Activated CD4-positive, alpha-beta T cell treated with anti-CD3 and anti-CD28 coated beads, Interleukin-2, amount 50 U/mL, for 4 hours (primary cell): ENCODE measurements at places on chromosomes 1 and 21.

DNA sequence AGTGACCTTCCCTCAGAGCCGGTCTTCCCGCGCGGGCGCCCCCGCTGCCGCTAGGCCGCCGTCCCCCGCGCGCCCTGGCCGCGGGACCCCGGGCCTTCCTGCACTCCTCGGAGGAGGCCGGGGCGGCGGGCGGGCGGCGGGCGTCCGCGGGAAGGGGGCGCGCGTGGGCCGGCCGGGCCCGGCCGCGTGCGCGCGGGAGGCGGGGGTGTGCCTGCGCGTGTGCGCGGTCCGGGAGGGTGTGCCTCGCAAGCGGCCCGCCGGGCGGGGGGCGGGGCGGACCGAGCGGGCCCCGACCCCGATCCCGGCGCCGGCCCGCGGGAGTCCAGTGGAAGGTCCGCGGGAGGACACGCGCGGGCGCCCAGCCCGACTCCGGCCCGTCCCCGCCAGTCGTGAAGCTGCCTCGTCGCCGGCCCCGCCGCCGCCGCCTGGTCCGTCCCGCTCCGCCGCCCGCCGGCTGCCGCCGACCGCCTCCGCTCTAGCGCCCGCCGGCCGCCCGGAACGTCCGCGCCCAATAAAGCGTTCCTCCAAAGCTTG lies 438 bp downstream of the MRPS6 start:
- DNase-seq, result peak; percentile 25

DNA sequence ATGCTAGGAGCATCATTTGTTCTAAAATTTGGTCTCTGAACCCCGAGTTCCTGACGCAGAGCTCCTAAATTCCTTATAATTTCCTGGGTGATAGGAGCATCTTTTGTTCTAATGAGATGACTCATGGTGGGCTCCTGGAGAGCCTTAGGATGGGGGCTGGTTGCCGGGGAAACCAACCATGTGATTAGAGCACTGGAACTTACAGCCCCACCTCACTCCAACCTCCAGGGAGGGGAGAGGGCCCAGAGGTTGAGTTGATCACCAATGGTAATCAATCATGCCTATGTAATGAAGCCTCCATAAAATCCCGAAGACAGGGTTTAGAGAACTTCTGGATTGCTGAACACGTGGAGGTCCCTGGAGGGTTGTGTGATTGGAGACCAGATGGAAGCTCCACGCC lies 7.7 kb downstream of the SHISAL2A start:
- DNase-seq, result no peak

GRCh38 chr1:57835620-57836019 lies 411.8 kb upstream of the DAB1 start:
- DNase-seq, result no peak

GRCh38 chr1:22507587-22507986 lies 55.7 kb upstream of the EPHA8 start:
- no peak for DNase-seq

DNA sequence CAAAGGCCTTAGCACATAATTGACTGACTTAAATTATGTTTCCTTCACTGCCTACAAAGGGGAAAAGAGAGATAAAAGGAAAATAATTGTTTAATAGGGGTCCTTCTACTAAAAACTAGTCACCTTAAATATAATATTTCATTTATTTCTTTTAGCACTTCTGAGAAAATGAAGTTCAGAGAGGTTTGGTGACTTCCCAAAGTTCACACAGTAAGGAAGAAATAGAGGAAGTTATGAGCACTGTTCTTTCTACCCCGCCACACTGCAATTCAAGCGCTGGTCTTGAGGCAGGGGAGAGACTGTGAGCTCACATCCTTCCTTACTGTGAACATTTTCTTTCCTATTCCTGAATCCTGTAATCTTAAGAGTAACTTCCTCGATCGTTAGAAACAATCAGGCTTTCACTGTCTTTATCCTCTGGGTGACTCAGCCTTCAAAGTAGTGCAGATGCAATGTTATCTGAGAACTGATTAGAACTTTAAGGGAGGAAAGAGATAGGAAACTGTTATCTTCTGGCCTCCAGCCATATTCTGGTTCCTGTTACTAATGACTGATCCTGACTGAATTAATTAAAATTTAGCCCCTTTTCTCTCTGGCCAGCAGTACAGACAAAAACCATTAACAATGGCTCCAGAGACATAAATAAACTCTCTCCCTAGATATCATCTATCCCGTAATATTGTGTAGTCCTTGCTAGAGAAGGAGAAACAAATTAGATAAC lies 6.8 kb downstream of the RGS5 start:
- DNase-seq, result no peak

GRCh38 chr1:14939527-14940284 lies 213.8 kb upstream of the TMEM51 start:
- DNase-seq, result no peak

DNA sequence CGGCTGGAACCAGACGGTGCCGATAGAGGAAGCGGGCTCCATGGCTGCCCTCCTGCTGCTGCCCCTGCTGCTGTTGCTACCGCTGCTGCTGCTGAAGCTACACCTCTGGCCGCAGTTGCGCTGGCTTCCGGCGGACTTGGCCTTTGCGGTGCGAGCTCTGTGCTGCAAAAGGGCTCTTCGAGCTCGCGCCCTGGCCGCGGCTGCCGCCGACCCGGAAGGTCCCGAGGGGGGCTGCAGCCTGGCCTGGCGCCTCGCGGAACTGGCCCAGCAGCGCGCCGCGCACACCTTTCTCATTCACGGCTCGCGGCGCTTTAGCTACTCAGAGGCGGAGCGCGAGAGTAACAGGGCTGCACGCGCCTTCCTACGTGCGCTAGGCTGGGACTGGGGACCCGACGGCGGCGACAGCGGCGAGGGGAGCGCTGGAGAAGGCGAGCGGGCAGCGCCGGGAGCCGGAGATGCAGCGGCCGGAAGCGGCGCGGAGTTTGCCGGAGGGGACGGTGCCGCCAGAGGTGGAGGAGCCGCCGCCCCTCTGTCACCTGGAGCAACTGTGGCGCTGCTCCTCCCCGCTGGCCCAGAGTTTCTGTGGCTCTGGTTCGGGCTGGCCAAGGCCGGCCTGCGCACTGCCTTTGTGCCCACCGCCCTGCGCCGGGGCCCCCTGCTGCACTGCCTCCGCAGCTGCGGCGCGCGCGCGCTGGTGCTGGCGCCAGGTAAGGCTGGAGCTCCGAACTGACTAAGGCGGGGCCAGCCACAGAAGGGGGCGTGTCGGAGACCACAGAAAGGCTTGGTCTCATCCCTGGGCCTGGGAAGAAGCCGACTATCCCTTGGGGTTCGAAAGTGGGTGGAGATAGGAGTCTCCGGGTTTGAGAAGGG lies 486 bp downstream of the SLC27A3 start:
- DNase-seq, result peak; percentile 54

GRCh38 chr1:19347533-19348172 lies 35.5 kb downstream of the SLC66A1 start:
- DNase-seq, result no peak

GRCh38 chr1:4655674-4656532 lies 1.5 kb downstream of the AJAP1 start:
- no peak for DNase-seq
